ENCODE measurements at places on chromosomes 11 and 22.
A peak's percentile ranks its signal among the peaks of the same experiment; 100 is the strongest.

GRCh38 chr11:96154802-96155520, 188.0 kb downstream of the MAML2 start:
- DNase-seq = no peak

- no peak for DNase-seq
Observed at GRCh38 chr11:132142121-132142520, 771.7 kb downstream of the NTM start.

DNA sequence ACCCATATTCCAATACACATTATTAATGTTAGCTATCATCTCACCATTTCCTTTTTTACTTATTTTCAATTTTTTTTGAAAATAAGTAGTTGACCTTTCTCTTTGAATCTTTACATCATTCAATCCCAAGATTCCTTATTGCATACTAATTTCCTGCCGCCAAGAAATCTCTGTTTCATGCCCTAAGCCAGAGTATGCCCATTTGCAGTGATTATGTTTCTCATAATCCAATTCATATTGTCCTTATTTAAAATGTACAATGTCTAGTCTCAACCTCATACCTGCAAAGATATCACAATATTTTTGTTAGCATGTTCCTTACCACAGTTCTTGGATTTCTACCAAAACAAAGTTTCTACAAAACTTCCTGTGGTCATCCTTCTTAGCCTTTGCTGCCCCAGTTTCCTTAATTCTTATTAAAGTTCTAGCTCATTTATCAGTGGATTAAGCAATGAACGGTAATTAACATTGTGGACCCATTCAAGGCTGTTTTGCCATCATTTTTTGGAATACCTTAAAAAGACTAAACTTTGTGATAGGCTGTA, 75.3 kb downstream of the CD44 start:
- DNase-seq = no peak

DNA sequence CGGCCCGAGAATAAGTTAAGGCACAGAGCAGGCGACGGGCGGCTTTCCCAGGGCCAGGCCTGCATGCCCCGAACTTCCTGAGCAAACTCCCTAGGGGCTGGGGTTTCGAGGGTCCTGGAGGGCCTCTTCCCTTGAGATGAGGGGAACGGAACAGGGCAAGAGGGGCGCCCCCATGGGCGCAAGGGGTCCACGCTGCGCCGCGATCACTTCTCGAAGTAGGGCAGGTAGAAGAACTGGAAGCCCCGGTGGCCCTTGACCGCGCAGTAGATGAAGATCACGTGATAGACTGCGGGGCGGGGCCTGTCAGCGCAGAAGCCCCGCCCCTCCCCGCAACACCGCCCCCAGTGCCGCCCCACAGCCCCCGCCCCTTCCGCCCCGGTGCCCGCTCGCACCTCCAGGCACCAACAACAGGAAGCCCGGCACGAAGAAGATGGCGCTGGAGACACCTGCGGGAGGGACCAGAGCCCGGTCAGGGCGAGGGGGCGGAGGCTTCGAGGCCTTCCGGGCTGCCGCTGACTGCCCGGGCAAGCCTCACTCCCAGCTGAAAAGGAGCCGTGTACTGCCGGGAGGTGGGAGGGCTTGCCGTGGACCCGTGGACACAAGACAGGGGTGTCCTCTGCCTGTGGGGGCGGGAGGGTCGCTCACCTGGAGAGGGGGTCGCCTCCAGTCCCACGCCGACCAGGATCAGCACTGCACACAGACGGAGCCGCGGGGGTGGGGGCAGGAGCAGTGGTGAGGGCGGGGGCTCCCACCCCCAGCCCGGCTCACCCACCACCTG, 4.5 kb downstream of the TMEM134 start:
- DNase-seq = peak; percentile 96

- no peak for DNase-seq
Observed at GRCh38 chr22:19921544-19922081, 20.0 kb upstream of the COMT start.

GRCh38 chr11:100515087-100515486, 172.0 kb upstream of the ARHGAP42 start:
- DNase-seq = no peak

- no peak for DNase-seq
Observed at GRCh38 chr22:47515384-47516125, 753.1 kb downstream of the TBC1D22A start.

DNA sequence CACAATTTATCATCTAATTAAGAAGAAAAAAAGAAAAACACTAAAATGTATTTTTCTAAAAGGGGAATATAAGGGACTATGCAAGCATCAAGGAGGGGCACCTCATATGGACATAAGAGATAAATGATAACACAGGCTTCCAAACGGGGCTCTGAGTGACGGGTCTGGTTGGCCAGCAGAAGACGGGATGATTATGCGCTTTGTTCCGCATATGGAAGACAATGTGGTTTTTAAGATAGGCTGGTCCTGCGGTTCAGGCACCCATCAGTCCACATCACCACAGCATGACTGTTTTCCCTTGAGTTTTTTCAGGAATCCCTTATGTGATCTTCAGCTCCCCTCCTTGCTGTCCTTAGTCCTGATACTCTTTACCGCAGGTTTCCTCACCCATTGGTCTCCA, 404.6 kb downstream of the OPCML start:
- no peak for DNase-seq

DNA sequence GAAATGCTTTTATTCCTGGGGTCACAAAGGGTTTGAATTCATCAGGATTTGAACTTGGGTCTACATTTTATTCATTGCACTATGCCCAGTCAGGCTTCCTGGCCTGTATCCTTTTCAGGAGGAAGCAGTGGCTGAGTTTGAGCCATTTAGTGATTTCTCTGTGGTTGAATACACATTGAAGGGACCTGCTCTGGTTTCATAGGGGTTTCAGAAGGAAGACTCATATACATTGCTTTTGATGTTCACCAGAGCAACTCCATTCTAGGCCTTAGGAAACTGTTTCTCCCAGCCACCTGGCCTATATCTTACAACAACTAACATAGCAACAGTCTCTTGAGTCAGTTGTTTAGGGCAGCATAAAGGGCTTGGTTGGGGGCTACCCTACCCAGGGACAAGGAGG, 165.7 kb downstream of the INSC start:
- no peak for DNase-seq

GRCh38 chr11:64296236-64296635, 3.9 kb upstream of the CATSPERZ start:
- no peak for DNase-seq

DNA sequence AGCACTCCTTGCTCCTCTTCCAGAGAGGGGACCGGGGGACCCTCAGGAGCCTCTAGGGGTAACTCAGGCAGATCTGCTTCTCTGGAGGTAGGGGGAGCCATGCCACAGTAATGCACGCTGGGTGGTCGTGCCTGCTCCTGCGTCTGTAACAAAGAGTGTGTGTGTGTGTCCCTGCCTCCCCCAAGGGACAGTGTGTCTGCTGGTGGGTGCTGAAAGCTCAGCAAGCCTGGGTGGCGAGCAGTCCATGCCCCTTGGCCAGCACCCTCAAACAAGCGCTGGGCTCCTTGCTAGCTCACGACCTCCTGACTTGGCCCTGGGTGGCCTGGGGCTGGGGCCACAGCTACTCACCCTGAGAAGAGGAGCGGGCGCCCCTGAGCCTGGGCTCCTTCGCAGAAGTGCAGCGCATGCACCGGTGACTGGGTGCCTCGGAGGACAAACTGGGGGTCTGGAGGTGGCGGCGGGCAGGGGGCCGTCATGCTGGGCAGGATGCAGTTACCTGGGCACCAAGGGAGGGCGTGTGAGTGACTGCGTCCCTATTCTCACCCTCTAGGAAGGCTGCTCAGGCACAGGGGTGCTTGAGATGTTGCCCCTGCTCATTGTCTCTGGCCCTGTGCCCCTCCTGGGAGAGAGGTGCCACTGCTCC, 33.7 kb downstream of the GNB1L start:
- no peak for DNase-seq

GRCh38 chr11:111770581-111771134, 4.5 kb upstream of the PPP2R1B start:
- DNase-seq = no peak

GRCh38 chr22:36022162-36022561, 6.5 kb downstream of the RBFOX2 start:
- no peak for DNase-seq

All from GM20000 (cell line).